NCI-H69 (cell line): ENCODE measurements at places on chromosomes 2 and 18.

DNA sequence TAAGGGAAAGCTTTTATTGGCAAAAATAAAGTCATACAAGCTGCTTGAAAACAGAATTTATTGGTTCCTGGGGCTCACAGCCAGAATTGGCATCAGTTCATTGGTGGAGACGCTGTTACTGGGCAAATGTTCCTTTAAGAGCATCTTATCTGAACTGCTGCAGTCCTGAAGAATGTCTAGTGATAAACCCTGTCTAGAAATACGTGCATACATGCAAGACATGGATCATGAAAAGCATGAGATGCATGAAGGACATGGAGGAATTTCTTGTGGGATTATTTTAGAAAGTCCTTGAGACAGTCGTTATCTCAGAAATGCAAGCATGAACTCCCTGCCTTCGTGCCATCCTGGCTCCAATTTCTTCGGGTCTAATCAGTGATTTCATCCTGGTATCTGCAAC lies 32.5 kb upstream of the FHOD3 start:
- no peak for DNase-seq

GRCh38 chr2:28752631-28753376 lies 1.2 kb downstream of the PPP1CB start:
- DNase-seq, result peak; percentile 81

GRCh38 chr2:223930103-223930976 lies 14.8 kb downstream of the WDFY1 start:
- peak; percentile 2 for DNase-seq

DNA sequence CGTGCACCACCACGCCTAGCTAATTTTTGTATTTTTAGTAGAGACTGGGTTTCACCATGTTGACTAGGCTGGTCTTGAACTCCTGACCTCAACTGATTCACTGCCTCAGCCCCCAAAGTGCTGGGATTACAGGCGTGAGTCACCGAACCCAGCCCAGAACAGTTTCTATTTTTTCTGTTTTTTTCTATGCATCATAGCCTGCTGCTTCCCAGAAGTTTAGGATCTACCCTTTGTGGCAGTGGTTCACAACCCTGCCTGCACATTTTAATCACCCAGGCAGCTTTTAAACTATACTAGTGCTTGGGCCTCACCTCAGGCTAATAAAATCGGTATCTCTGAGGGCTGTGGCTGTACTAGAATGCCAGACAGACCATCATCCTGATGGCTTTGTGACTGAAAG lies 39.7 kb upstream of the SOCS6 start:
- DNase-seq, result no peak

- DNase-seq, result no peak
These were observed 50.7 kb downstream of the MYO7B start for GRCh38 chr2:127586136-127586535.

GRCh38 chr18:54147439-54147838 lies 77.0 kb downstream of the MBD2 start:
- peak; percentile 86 for DNase-seq

- no peak for DNase-seq
These were observed 29.7 kb upstream of the APCDD1 start for GRCh38 chr18:10424585-10425307.

- no peak for DNase-seq
These were observed 72.2 kb upstream of the MAP2 start for GRCh38 chr2:209351636-209352035.

- no peak for DNase-seq
These were observed 272.1 kb upstream of the RND3 start for GRCh38 chr2:150759531-150759930.

DNA sequence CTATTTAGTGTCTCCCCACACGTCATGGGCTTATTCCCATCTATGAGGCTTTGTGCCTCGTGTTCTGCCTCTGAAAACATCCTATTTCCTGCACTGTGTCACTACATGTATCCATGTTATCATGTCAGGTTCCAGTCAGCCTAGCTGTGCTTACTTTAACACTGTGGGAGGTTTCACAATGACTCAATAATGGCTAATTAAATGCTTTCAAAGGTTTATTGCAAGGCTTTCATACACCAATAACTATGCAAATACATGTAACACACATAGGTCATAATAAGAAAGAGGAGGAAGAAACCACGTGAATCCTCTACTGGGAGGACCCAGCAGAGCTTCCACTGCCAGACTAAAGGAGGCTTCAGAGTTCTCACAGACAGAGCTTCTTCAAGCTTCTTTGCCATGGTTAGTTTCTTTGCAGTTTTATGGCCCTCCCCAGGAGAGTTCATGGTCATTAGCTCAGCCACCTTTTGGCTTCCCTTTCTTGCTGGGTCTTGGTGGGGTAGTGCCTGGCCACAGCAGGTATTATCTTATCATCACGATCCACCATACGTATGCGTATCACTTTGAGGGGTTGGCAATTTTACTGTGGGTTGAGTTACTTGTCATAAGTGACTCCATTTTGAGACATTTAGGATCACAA lies 5.1 kb upstream of the COLEC12 start:
- DNase-seq, result peak; percentile 83

- peak; percentile 47 for DNase-seq
These were observed 19.2 kb downstream of the DAW1 start for GRCh38 chr2:227890495-227891079.

DNA sequence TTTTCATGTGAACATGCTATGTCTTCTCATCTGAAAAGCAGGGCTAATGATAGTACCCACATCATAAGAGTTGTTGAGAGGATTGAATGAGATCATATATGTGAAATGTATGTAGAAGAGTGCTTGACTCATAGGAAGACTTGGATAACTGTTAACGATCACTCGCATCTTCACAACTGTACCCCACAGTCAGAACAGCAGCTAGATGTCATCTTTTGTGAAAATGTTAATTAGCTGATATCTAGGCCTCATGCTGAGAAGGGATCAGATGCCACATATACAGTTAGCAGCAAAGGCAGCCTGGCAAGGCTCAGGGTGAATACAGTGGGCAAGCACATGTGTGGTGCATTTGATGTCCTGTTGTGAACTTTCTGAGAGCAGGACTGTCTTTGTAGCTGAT lies 24.2 kb downstream of the MAP3K20 start:
- no peak for DNase-seq

GRCh38 chr2:18551623-18552022 lies 8.8 kb downstream of the RDH14 start:
- DNase-seq, result peak; percentile 5

- no peak for DNase-seq
These were observed 182.4 kb downstream of the CDH2 start for GRCh38 chr18:27994571-27994970.
